SHP77 treated with DMSO at 0.1 percent for 48 hours (cell line): ENCODE measurements at places on chromosomes 3 and 15.
A peak's percentile ranks its signal among the peaks of the same experiment; 100 is the strongest.

GRCh38 chr3:73192036-73192738 is 130.7 kb downstream of the EBLN2 start:
- DNase-seq, result peak; percentile 13

- no peak for DNase-seq
Observed at GRCh38 chr15:71187526-71187925, 72.3 kb downstream of the THSD4 start.

DNA sequence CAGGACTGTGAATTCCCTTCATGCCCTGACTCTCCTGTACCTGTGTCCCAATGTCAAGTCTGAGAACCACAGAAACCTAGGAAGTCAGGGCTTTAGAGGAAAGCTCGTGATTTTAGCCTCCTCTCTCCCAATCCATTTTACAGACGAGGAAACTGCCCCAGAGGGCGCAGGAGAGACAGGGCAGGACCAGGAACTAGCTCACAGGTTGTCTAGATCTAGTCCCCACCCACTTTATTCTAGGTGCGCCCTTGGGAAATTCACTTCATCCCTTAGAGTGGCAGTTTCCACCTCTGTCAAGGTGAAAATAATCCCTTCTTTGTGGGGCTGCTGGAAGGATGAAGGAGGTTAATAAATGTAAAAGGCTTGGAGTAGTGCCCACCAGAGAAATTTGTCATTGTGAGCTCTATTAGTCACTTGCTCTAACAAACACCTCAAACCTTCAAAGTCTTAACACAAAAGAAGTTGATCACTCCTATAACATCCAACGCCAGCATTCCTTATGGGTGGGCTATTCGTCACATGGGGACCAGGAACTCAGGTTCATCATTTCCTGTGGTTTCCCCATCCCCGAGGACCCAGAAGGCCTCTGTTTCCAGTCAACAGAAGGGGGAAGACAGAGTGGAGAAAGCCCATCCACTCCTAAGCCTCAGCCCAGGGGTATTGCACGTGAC is 282.3 kb downstream of the XXYLT1 start:
- no peak for DNase-seq

DNA sequence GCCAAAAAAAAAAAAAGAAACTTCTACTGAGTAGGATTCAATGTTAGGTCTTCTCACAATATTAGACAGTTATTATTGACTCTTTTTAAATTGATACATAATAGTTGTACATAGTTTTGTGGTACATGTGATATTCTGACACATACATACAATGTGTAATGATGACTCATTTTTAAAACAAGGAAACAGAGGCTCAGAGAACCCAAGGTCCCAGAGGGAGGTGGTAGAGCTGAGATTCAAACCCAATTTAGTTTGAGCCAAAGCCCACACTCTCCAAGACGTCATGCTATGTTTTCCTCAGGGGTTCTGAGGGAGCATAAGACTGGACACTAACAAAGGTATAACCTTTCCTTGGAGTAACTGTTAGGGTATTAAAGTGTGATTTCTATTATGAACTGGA is 40.6 kb downstream of the MYO5C start:
- no peak for DNase-seq

DNA sequence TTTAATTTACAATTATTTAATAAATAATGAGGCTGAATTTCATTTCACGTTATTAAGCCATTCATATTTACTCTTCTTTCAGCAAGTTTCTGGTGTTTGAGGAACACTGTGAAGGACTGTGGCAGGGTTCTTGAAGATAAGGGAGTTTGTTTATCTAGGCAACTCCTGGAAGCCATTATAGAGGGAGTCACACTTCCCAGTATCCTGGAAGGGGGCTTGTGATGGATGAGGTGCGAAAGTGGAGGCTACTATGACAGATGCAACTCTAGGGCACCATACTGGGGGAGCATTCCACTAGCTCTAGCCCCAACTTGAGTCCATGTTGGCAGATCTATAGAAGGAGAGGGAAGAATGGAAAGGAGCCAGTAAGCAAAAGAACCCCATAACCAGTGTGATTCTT is 14.4 kb downstream of the CNOT10 start:
- no peak for DNase-seq

DNA sequence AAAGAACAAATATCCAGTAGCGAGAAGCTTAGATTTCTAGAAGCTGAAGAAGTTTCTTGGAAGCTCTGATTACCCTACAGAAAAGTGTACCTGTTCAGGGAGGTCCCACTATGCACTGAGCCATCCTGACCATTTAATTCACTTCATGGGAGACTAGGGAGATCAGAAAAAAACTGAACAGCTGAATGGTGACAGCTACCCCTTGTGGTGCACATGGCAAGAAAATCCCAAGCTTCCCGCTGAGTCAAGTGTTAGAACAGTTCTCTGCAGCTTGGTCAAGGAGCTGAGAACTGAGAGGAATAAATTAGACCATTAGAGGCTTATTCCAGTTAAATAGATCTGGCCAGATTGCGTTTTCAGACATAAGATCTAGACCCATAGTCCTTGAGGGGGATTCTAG is 197.2 kb upstream of the VEPH1 start:
- DNase-seq, result no peak

- peak; percentile 79 for DNase-seq
Observed at GRCh38 chr15:74956648-74957475, at the start of gene RPP25. Gene RPP25 (minus strand): TSS chr15:74956772. CDS start chr15:74956583, 189 bp downstream.

GRCh38 chr3:143970773-143971358 is 757 bp upstream of the DIPK2A start:
- DNase-seq, result no peak

GRCh38 chr3:177807150-177807875 is 610.0 kb upstream of the TBL1XR1 start:
- no peak for DNase-seq

- no peak for DNase-seq
Observed at GRCh38 chr15:50244959-50245624, 20.4 kb downstream of the HDC start.

GRCh38 chr3:127675651-127676391 is 3.1 kb downstream of the ABTB1 start:
- no peak for DNase-seq

DNA sequence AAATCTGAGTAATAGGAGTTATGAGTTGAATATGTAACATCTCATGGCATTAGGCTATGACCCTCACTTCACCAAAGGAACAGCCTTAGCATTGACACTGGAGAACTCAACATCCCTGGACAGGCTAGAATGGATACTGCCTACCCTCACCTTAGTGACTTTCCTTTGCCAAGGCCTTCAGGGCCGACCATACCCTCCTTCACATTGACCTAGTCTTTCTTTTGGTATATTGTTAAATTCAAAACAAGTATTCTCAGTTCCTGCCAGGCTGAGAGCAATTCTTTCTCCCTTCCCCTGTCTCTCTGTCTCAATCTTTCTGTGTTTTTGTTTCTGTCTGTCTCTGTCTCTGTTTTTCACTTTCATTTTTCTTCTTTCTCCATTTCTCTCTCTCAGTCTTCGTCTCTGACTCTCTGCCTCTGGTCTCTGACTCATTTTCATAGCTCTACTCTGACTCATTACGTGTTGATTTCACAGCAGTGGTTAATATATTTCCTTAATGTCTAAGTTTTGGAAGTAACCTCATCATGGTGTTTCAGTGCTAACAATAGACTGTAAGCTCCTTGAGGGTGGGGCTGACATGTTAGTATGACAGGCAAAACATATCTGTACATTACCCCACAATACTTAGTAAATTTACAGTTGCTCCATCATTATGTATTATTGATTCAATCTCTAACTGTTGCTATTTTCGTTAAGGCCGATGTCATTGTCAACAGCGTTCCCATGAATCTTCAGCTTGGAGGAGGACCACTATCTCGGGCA is 32.5 kb downstream of the PARP15 start:
- DNase-seq, result no peak

- DNase-seq, result no peak
Observed at GRCh38 chr3:122559906-122560305, 4.2 kb downstream of the PARP9 start.

GRCh38 chr3:30578986-30579579 is 27.3 kb upstream of the TGFBR2 start:
- no peak for DNase-seq

DNA sequence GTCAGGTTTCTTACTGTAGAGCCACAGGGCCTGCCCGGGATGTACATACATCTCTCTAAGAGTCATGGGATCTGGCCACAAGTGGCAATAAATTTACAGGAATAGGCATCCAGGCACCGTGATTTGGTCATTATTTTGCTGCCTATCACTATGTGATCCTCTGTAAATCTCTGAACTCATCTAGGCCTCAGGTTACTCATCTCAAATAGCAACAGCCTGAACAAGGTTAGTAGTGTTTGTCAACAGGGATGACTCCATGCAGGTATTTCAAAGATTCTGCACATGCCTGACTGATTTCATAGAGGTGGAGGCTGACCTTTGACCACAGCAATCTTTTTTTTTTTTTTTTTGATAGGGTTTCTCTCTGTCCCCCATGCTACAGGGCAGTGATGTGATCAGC is 88.8 kb upstream of the TBL1XR1 start:
- no peak for DNase-seq

- DNase-seq, result peak; percentile 31
Observed at GRCh38 chr15:48330855-48331795, at the start of gene DUT. Gene DUT (plus strand): TSS chr15:48331429. CDS start chr15:48331516, 87 bp downstream.

GRCh38 chr15:52975941-52976449 is 185.9 kb upstream of the ONECUT1 start:
- DNase-seq, result no peak

DNA sequence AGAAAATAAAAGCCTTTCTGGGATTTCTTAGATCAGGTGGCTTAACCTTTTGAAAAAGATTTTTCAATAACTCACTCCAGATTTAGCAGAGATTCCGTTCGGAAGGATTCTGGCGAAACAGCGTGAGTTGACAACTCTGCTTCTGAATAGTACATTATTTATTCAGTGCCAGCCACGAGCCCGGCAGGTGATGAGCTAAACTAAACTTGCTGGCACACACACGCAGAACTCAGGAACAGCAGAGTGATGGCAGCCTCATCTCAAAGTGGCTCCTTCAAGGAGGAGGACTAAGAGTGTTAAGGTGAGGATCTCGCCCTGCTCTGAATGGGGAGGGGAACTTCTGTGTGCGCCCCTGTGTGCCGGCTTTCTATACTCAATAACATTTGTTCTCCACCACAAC is 114.3 kb downstream of the FAM43A start:
- no peak for DNase-seq

- no peak for DNase-seq
Observed at GRCh38 chr15:31438601-31439265, 112.1 kb downstream of the KLF13 start.

GRCh38 chr3:178272841-178273240 is 263.4 kb upstream of the KCNMB2 start:
- no peak for DNase-seq

DNA sequence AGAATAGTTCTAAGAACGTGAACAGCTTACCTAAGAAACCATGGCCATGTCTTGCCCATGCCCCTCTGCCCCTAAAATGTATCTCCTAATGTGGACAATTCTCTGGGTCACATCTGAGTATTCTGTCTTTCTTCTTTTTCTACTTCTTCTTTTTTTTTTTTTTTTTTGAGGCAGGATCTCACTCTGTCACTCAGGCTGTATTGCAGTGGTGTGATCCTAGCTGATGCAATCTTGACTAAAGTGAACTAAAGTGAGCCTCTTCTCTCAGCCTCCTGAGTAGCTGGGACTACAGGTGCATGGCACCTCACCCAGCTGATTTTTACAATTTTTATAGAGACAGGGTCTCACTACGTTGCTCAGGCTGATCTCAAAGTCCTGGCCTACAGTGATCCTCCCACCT is 204.8 kb upstream of the ZPLD1 start:
- DNase-seq, result no peak

DNA sequence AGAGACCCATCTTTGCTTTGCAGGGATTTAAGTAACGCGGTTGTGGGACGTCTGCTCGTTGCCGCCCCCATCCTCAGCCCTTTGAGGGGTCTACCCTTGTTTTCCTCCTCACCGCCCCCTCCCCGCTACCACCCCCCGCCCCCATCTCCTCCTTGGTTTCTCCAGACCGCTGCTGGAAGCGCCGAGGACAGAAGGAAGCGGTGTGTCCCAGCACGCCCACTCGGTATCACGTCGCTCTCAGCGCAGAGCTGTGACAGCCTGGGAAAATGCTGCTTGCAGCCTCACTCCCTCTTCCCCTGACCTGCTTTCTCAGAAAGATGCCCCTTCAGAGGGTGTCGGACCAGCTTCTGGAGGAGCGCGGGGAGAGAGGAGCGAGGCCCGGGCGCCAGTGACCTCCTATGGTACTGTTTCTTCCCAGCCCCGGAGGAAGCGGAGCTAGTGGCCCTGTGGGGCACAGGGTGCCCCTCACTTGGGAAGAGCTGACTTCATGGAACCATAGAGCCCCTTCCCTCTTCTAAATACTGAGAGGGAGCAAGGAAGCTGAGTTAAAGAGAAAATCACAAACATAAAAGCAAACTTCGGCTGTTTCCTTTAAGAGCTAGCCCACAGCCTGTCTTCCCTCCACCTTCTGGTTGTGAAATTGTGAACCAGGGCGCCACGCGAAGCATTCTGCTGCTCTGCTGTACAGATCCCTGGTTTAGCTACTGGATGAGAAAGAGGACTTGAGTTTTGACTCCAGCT is 698 bp downstream of the IL1RAP start:
- DNase-seq, result no peak

DNA sequence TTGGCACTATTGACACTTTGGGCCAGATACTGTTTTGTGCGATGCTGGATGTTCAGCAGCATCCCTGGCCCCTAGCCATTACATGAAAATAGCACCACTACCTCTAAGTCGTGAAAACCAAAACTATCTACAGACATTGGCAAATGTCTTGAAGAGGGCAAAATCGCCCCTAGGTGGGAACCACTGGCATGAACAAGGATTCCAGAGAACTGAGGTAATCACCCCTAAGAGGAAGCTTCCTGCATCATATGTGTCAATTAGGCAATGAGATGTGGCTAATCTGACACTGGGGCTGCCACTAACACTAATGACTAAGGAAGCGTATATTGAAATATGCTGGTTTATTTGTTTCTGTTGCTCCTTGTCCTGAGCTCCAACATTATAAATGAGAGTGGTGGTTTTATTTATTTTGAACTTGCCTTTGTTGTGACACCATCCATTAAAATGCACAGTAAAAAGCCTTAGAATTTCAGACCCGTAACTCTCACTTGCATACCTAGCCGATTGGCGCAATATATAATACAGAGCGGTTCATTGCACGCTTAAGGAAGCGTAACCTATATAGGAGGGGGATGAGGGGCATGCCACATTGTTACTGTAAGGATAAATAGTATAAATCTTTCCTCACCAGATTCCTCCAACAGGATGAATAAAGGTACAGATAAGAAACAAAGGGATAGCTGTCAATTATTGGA is 299.8 kb upstream of the CNTN4 start:
- DNase-seq, result no peak

- no peak for DNase-seq
Observed at GRCh38 chr15:26091184-26091583, 228.1 kb upstream of the ATP10A start.

DNA sequence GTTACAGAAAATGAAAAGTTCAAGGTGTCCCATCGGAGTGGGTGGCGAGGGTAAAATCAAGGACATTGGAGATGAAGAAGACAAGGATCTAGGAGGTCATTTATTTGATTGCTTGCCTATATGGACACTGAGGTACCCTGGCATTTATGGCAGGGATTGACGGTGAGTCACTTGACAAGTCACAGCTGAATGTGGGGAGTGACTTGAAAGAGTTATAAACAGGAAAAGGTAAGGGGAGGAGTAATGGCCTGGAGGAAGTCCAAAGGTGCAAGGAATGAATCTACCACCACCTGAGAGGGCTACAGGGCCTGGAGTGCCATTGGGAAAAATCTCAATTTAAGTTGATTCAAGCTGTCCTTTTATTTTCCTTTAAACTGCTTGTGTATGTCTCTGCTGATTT is 11.8 kb upstream of the SGO1 start:
- no peak for DNase-seq

GRCh38 chr15:62681939-62682896 is 360.3 kb upstream of the TPM1 start:
- DNase-seq, result no peak
